NCI-H2171 (cell line): ENCODE measurements at places on chromosomes 3 and 15.

DNA sequence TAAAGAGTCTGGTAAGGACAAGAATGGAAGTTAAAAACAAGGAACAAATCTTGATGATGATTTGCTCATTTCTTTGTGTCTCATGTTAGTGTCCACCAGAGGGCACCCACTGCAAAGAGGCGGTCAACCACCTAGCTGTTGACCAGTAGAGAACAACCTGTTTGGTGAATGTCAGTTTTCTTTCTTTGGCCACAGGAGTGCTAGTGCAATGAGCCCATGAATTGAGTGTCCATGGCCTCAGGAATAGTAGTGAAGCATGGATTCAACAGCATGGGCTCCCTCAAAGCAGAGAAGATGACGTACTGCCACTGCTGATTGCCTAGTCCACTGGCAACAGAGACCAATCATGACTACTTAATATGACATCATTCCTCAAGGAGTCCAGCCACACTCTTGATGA is 10.7 kb upstream of the CNTN6 start:
- DNase-seq: no peak

GRCh38 chr3:60582288-60582687 is 669.0 kb downstream of the FHIT start:
- DNase-seq: no peak

DNA sequence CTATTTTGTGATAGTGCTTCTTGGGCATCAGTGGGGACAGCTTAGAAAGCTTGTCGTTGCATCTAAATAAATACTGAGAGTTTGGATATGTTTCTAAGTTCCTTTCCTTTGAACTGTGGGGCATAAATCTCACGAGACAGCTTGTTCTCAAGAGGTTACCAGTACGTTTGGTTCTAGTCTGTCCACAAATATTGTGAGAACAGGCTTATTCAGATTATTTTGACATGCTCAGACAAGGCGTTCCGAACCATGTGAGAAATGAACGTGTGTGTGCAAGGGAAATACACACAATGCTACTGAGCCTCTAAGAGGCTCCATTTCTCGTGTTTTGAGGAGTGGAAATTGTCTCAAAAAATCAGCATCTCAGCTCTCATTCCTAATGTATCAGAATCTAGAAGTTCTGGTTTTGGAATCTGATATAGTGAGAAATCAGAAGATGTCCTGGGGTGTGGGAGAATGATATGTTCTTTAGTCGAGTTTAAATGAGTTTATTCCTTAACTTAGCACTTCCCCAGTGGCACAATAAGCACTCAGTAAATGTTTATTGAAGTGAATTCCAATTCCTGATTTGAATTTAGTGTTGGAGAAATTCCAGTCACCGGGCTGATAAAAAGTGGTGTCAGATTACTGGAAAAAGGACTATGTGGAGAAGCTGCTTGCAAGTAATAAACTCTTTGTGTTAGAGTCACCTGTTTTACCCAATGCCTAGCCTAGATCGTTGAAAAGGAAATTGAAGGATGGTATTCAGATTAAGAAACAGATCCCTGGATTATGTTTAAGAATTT is 481.5 kb downstream of the LPP start:
- no peak for DNase-seq

DNA sequence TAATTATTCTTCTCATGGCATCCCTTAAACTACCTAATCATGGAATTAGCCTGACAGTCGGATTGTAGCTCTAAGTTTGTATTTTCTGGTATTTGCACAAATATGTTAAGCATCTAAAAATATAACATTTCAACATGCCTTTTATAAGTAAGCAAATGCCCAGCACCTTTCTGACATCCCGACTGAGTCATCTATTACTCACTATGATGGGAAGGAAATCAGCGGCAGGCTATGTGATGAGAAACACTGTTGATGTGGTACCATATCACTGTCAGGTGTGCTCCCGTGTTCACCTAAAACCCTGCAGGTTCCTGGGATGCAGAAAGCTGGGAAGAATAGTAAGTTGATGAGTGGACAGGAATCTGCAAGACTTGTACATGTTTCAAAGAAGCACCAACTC is 367.8 kb upstream of the IL12A start:
- DNase-seq: no peak

DNA sequence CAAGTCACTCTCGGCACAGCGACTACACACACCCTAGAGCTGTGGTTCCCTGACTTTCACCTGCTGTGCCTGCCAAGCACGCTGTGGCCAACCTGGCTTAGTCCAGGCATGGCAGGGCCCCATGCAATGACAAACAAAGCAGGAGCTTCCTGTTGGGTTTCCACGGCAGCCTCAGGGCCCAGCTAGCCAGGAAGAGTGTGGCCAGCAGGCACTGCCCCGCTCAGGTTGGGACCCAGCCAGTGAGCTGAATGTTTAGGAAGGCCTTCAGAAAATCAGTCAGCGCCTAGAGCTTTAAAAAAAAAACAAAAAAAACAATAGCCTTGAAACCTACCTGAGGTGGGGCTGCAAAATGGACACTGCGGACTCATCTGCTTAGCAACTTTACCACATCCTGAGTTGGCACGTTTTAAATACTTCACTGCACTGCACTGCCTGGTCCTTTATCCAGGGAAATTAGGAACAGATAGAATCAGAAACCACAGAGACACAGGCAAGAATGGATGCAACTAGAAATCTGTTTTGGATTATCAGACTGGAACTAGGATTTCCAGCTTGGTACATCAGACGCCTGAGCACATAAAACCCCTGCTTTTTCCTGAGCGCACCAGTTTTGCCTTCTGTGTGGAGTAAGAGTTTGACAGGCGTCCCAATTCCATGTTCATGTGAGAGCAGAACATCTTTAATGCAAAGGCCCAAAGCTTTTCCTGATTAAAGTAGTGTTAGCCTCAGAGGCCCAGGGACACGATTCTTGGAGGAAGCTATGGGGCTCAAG is 36.2 kb upstream of the LDHAL6B start:
- no peak for DNase-seq

GRCh38 chr3:112550859-112551258 is 10.9 kb downstream of the ATG3 start:
- DNase-seq: no peak

DNA sequence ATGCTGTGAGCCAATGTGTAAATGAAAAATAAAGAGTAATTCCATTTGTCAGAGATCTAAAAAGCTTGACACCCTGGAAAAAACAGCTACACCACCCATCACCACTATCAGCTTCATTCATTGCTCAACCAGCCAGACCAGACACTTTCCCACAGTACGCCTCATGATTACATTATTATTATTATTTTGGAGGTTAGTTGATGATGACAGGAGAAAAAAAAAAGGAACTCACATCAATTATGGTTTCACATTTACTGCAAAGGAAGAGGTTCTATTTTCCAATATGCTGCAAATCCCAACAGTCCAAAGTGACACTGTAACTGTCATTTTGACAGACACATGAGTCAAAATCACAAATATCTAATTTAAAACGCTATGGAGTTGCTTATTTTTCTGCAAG is 134.7 kb upstream of the TSC22D2 start:
- no peak for DNase-seq

- DNase-seq: no peak
These were observed 27.2 kb downstream of the USP3 start for GRCh38 chr15:63531586-63531985.

- DNase-seq: no peak
These were observed 70.3 kb downstream of the SENP2 start for GRCh38 chr3:185656321-185656840.

GRCh38 chr3:113086560-113087461 is 96.0 kb downstream of the GTPBP8 start:
- DNase-seq: no peak

DNA sequence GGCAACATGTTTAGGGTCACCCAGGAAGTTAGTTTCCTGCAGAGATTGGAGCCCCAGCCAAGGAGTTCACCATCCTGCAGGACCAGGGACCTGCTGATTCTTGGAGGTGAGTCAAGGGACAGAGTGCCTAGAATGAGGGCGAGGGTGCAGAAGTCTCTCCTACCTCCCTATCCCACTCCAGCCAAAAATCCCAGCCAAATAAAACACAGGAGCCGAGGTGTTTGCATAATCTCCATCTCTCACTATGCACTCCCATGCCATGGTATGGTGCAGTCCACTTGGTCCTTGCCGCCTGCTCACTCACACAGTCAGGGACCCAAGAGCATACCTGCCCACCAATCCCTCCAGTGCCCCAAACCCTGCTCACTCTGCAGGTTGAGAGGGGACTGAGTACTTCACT is 294.2 kb downstream of the UACA start:
- DNase-seq: no peak

- DNase-seq: no peak
These were observed 42.2 kb upstream of the RASGRF1 start for GRCh38 chr15:79132770-79133169.

DNA sequence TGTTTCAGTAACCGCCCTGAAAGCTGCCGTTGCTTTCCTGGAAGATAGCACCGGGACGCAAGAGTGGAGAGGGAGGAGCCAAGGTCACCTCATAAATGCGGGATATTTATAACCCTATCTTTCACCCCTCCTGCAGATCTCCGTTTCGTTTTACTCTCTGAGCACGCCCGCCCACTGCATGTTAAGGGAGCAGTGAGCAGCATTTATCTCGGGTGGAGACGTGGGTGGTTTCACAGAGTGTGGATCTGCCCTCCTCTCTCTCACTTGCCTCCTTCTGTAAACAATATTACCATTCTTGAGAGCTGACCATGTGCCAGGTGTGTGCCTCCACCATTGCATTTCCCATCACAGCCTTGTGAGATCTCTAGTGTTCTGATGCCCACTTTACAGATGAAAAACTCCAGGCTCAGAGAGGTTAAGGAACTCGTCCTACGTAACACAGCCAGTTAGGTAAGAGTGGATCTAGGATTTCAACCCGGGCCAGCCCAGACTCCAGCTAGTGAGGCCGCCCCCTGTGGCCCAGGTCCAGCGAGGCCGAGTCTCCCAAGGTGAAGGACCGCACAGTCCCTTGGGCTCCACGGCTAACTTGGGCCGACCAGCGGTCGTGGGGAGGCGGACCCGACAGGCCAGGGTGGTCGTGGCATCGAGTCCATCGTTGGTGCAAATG is 16.9 kb upstream of the SEMA4B start:
- no peak for DNase-seq

DNA sequence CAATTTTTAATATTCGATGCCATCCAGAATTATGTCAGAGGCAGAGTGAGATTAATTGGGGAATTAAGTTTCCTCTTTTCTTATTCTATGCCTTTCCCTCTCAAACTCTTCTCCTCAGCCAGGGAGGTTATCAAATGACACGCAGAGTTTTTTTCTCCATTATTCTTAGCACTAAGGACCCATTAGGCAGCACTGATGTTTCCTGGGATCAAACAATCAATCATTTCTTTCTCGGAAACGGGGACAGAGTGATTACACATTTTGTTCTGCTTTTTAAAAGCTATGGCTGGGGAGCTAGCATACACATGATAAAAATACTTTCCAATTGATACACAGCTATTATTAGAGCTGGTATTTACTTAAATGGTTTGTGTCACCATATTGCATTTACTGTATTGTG is 35.3 kb upstream of the PSMD6 start:
- no peak for DNase-seq

DNA sequence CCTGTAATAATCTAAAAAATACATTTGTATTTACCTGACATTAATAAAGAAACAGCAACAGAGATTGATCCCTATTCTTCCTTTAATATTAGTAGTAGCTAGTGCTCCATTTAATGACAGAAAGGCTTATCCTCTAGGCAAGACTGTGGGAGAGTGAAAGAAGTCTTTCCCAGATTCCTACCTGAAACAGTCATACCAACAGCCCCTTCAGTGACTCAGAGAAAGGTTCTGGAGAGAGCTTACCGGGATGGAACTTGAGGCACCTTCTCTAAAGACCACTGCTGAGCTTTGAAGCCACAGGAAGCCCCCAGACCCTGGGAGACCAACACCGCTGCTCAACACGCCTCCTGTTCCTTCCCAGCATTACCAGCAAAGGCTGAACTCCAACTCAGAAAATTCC is 66.9 kb upstream of the FGF12 start:
- DNase-seq: no peak
